ENCODE measurements at places on chromosomes 11 and 22. TPM values are rescaled to one million over a fixed set of nuclear protein-coding genes. Genes with fewer than 3 reads are reported as not detected.
A peak's percentile ranks its signal among the peaks of the same experiment; 100 is the strongest.

Gene RAG1
- 1.7 TPM for total RNA-seq

DNA sequence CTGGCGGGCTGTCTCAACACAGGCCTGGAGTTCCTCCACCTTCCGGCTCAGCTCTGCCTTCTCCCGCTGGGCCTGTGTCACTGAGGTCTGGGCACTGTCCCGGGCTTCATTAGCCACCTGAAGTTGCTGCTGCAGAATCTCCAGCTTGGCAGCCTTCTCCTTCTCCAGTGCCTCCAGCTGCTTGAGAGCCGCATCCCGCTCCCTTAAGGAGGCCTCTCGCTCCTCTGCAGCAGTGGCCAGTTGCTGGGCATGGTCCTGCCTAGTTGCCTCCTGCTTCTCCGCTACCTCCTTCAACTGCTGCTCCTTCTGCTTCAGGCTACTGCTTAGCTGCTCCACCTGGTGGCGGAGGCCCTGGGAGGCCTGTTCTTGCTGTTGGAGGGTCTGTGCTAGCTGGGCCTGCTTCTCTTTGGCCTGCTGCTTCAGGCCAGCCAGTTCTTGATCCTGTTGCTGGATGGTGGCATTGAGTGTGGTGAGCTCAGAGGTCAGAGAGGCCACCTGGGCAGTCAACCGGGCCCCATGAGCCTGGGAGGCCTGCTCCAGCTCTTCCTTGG is 16.9 kb downstream of the IL18BP start:
- H3K4me3 ChIP-seq, result no peak overlapping the region
- peaks cover 43% of the 10 kb centered on the region for H3K4me1 ChIP-seq
- peak overlapping the region; percentile 34 for H3K27ac ChIP-seq

- H3K36me3 ChIP-seq, result no peaks in the 10 kb centered on the region
- H3K4me3 ChIP-seq, result no peak overlapping the region
- H3K27ac ChIP-seq, result no peak overlapping the region
- no peaks in the 10 kb centered on the region for H3K4me1 ChIP-seq
Observed at GRCh38 chr11:134879341-134879740, 467.3 kb upstream of the B3GAT1 start.

GRCh38 chr11:134742224-134742612 is 330.2 kb upstream of the B3GAT1 start:
- no peaks in the 10 kb centered on the region for H3K36me3 ChIP-seq
- DNase-seq, result no peak
- H3K27me3 ChIP-seq, result no peaks in the 10 kb centered on the region
- no peak overlapping the region for H3K4me3 ChIP-seq
- no peak overlapping the region for H3K27ac ChIP-seq

Gene FEN1
- 10.5 TPM for total RNA-seq

- peaks cover 3% of the 10 kb centered on the region for H3K4me1 ChIP-seq
- H3K27ac ChIP-seq, result no peak overlapping the region
Observed at GRCh38 chr11:115761348-115761747, 257.1 kb upstream of the CADM1 start.

DNA sequence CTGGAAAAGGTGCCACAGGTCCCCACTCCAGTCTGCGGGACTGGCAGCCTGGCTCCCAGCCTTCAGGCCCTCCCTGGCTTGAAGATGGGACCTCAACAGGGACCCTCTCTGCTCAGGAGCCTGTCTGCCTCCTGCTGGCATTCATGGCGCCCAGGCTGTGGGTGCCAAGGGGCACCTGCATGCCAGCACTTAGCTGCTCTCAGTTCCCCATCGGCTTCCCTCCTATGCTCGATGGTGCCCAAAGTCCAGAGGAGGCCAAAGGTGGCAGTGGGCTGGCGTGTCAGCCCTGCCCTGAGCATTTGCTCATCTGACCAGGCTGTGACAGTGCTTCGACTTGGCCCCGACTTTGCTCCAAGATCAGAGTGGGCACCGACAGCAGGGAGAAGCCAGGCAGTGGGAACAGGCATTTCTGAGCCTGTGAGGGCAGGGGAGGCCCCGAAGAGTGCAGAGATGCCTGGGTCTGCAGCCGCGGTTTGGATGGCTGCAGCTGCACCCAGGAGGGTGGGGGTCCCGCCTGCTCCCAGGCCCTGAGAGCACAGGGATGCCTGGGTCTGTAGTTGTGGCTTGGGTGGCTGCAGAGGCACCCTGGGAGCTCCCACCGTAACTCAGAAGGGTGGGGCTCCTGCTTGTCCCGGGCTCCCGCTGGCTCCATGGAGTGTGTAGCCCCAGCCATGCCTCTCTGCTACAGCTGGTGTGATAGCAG is 463.6 kb downstream of the TBC1D22A start:
- H3K27ac ChIP-seq, result no peak overlapping the region
- no peaks in the 10 kb centered on the region for H3K36me3 ChIP-seq
- H3K27me3 ChIP-seq, result no peaks in the 10 kb centered on the region

DNA sequence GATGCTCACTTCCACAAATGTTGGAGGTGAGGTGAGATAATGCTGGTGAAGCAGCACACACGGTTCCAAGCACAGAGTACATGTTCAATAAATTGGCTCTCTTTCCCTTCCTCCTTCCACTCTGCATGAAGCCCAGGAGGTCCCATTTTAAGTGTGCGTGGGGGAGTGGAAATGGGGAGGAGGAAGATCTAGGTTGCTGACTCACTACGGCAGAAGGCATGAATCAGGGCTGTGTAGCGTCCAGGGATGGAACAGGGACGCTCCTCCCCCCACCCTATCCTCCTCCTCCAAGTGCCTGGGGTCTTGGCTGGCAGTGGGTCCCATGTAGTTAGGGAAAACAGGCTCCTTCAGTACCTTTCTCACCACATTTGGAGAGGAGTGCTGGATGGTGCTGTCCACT is 44.2 kb downstream of the TRIM66 start:
- H3K36me3 ChIP-seq, result peaks cover 91% of the 10 kb centered on the region
- H3K4me3 ChIP-seq, result no peak overlapping the region

DNA sequence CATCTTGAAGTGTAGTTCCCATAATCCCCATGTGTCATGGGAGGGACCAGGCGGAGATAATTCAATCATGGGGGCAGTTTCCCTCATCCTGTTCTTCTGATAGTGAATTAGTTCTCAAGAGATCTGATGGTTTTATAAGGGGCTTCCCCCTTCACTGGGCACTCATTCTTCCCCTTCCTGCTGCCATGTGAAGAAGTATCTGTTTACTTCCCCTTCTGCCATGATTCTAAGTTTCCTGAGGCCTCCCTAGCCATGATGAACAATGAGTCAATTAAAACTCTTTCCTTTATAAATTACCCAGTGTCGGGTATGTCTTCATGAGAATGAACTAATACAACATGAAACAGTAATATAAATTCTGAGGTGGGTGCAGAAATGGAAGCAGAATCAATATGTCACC is 12.1 kb upstream of the SPTBN2 start:
- H3K36me3 ChIP-seq, result no peaks in the 10 kb centered on the region
- H3K27me3 ChIP-seq, result no peaks in the 10 kb centered on the region
- no peak overlapping the region for H3K27ac ChIP-seq
- no peak overlapping the region for H3K4me3 ChIP-seq
- DNase-seq, result no peak
- peaks cover 7% of the 10 kb centered on the region for H3K4me1 ChIP-seq

DNA sequence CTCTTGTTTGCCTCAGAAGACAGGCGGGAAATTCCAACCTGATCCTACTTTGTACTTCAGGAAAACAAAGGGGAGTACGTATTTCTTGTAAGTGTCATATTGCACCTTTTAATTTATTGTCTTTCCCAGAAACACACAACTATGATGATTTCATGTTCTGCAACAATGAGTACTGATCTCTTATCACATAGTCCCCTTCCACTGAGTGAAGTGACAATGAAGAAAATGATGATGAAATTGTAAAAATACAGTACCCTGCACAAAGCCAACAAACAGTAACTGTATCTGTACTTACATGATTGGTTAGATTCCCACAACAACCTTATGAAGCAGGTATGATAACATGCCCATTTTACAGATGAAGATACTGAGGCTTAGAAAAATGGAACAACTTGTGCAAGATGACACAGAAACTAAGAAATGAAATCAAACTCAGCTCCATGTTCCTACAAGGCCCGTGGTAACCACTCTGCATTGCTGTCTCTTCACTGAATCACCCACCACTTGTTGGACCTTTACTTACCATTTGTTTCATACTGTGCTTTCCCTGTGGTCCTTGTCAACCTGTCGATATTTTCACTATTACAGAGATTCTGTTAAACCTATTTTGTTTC is 37.5 kb downstream of the SLC1A2 start:
- no peak for DNase-seq
- H3K27me3 ChIP-seq, result no peaks in the 10 kb centered on the region
- H3K4me1 ChIP-seq, result no peaks in the 10 kb centered on the region
- no peak overlapping the region for H3K27ac ChIP-seq
- H3K36me3 ChIP-seq, result no peaks in the 10 kb centered on the region

GRCh38 chr11:61472282-61472681 is 36.3 kb upstream of the LRRC10B start:
- H3K4me3 ChIP-seq, result peak overlapping the region; percentile 28
- H3K27ac ChIP-seq, result peak overlapping the region; percentile 92
- peaks cover 23% of the 10 kb centered on the region for H3K4me1 ChIP-seq
- H3K27me3 ChIP-seq, result no peaks in the 10 kb centered on the region
- H3K36me3 ChIP-seq, result no peaks in the 10 kb centered on the region
- peak; percentile 93 for DNase-seq

- no peak overlapping the region for H3K27ac ChIP-seq
- no peaks in the 10 kb centered on the region for H3K27me3 ChIP-seq
- H3K4me3 ChIP-seq, result no peak overlapping the region
- no peaks in the 10 kb centered on the region for H3K4me1 ChIP-seq
Observed at GRCh38 chr11:130042093-130042591, 27.6 kb upstream of the APLP2 start.

- H3K4me3 ChIP-seq, result no peak overlapping the region
- H3K4me1 ChIP-seq, result no peaks in the 10 kb centered on the region
- no peaks in the 10 kb centered on the region for H3K27me3 ChIP-seq
- H3K36me3 ChIP-seq, result no peaks in the 10 kb centered on the region
- no peak for DNase-seq
- H3K27ac ChIP-seq, result no peak overlapping the region
Observed at GRCh38 chr11:77512092-77512491, 38.2 kb upstream of the PAK1 start.

Gene P2RY6
- total RNA-seq, result 0.96 TPM

Gene CECR2
- total RNA-seq, result 20.9 TPM

Gene POU2AF1
- total RNA-seq, result not detected

GRCh38 chr22:27183474-27183873 is 526.1 kb downstream of the MIAT start:
- no peak overlapping the region for H3K27ac ChIP-seq
- H3K4me1 ChIP-seq, result no peaks in the 10 kb centered on the region
- no peaks in the 10 kb centered on the region for H3K36me3 ChIP-seq
- DNase-seq, result no peak
- peaks cover 9% of the 10 kb centered on the region for H3K27me3 ChIP-seq
- no peak overlapping the region for H3K4me3 ChIP-seq

- no peak for DNase-seq
- H3K4me1 ChIP-seq, result no peaks in the 10 kb centered on the region
- no peak overlapping the region for H3K27ac ChIP-seq
- H3K36me3 ChIP-seq, result no peaks in the 10 kb centered on the region
- no peak overlapping the region for H3K4me3 ChIP-seq
- no peaks in the 10 kb centered on the region for H3K27me3 ChIP-seq
Observed at GRCh38 chr11:26914968-26915367, 78.9 kb upstream of the FIBIN start.
